ENCODE measurements at places on chromosomes 12 and 14.

DNA sequence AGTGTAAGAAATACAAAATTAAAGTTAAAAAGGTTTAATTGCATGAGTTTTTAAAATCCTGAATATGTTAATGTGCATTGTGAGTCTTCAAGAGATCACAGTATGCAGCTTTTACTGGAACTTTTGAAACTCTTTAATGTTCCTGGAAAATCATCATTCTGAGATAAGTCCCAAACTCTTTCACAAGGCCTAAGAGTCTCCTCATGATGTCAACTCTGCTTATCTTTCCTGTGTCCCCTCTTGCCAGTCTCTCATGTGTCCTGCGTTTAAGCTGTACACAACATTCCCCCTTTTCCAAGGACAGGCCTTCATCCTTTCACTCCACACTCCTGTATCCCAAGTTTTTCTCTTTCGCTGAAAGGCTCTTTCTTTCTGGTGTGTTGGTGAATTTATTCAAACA is 380.1 kb downstream of the SOX5 start:
- no peak for DNase-seq

DNA sequence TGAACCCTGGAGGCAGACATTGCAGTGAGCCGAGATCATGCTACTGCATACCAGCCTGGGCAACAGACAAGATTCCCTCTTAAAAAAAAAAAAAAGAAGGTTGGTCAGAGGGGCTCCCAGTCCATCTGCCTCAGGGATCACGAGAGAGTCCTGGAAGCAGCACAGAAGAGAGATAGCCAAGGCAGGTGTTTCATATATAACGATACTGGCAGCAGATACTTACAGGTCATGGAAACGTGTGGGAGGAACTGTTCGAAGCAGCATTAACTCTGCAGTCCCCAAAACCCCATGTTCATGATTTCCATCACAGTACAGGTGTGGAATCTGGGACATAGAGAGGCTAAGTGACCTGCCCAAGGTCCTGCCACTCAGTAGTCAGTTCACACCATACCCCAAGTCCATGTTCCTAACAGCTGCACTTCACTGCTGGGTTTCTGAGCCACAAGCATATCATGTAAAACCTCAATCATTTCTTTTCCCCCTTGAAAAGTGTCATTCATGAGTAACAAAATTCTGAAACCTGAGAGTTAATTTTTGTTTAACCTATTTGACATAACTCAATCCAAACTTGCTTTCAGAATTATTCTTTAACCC is 16.7 kb downstream of the CDK2AP1 start:
- DNase-seq, result no peak

DNA sequence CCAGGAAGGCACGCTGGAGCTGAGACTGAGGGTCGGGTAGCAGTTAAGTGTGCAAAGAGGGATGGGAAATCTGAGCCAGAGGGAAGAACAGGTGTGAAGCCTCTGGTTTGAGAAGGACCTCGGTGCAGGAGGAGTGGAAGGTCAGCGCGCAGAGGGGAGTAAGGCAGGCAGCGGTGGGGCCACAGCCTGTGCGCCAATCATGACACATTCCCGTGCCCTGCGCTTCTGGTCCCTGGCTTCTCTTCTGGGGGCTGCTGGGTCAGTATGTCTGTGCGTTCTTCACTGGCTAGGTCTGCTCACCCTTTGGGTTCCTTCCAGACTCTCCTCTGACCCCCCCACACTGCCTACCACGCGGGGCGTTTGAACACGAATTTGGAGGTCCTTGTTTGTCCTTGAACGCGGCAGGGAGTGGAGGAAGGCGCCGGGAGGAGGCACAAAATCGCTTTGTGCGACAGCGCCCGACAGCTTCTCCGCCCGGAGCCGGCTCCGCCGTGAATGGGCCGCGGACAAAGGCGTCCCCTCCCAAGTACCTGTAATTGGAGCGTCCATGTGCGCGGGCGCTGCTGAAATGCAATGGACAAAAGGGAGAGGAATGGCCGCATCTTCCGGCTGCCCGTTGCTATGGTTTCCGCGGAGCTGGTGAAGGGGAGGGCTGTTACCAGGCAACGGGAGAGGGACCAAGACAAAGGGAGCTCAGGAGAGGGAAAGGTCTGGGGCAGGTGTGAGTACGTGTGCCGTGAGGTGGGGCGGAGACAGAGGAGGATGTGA is 207.2 kb upstream of the SRRM4 start:
- DNase-seq, result no peak

GRCh38 chr14:53663709-53664108 is 292.9 kb downstream of the BMP4 start:
- no peak for DNase-seq

DNA sequence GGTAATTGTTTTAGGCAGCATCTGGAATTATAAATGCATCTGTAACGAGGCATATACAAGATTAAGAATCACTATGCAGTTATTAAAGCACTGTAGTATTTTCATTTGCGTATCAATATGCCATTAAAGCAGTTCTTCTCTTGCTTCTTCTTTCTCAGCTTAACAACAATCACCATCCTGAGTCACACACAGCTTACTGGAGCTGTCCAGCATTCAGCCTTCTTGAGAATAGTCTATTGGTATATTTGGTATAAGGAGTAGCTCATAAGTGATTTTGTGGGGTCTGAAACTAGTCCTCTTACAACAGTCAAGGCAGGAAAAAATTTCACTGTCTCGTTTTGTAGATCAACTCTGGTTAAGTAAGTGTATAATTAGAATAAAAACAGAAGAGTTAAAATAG is 523.0 kb upstream of the FOXG1 start:
- DNase-seq, result no peak

- DNase-seq, result no peak
These were observed 87.3 kb downstream of the C2CD5 start for GRCh38 chr12:22457085-22457484.

DNA sequence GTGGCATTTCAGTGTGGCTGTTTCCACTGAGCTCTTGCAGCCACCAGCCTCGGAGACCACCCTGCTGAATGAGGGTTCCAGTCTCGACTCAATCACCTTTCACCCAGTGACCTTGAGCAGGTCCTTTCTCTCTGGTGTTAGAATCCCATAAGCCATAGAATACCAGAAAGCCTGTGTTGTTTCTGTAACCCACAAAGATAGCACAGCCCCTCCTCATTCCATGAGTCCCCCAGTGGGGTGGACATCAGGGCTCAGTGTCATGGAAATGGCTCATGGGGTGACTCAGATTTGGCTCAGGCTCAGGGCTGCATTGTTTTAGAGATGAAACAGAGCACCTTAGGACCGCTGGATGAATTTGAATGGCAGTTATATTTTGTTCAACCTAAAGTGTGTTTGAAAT is 171.5 kb downstream of the PTPN11 start:
- no peak for DNase-seq

DNA sequence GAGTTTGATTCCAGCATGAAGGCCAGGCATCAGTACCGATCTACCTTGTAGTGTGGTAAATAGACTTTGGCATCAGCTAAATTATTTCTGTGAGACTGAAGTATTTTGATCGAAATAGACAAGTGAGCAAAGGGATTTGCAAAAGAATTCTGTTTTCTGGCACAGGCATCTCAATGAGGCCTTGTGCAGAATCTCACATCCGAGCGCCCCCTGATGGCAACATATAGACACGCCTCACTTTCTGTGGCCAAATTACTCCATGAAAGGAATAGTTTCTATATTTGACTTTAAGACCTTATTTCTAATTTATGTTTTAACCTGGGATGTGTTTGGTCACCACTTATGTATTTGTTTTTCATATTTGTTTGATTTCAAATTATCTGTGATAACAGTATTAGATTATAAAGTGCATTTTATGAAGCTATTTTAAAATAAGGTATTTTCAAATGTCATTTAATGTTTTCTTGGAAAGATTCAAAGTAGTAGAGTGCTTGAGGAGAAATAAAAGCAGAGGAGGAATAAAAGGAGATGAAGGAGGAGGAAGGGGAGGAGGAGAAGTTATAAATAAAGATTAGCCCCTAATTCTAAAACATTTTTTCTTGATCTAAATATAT is 731.9 kb downstream of the NRXN3 start:
- DNase-seq, result no peak

- no peak for DNase-seq
These were observed 924 bp upstream of the MANSC1 start for GRCh38 chr12:12350868-12351463.

GRCh38 chr14:96363751-96364336 is 518 bp downstream of the GSKIP start:
- DNase-seq, result no peak

DNA sequence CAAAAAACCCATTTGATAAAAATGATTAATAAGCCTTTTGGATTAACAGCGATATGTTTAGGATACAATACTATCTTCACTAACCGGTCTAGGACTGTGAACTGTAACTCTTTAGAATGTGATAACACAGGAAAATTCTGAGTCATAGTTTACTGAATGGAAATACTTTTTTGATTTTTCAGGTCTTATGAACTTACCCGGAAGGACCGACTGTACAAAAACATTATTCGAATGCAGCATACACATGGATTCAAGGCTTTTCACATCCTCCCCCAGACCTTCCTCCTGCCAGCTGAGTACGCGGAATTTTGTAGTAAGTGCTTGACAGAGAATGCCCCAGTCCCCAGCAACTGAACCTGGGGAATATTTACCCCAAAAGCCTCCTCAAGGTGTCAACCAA is 29.0 kb downstream of the TTLL5 start:
- DNase-seq, result no peak

- no peak for DNase-seq
These were observed 80.4 kb downstream of the RASSF9 start for GRCh38 chr12:85755760-85756159.

DNA sequence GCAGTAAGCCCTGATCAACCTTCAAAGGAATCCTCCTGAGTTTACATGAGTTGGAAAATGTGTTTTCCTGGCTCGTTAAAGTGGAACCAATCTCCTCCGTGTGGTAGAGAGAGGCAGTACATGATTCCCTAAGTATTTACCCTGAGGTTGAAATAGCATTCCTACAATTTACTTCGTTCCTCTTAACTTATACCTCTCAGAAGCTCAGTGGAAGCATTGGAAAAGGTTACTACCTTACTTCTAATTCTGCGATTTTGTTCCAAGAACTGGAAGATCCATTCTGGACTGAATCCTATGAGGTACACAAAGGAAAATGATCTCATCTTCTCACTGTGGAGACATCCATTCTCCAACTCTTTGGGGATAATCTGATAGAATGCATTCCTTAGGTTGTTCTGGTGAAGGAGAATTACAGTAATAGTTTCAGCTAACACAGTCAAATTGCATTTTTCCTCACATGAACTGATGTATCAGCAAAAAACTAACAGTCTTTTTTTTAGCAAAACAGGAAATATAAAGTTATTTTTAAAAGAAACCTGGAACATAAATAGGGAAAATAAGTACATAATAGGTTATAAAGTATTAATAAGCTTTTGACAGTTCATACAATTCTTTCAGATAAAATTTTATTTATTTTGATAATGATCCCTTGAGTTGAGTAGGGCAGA is 475.6 kb downstream of the PDZRN4 start:
- no peak for DNase-seq

- no peak for DNase-seq
These were observed at the start of gene PLEKHD1 for GRCh38 chr14:69484444-69485314. TSS of gene PLEKHD1 (plus strand) at chr14:69484728. CDS start at chr14:69484966, 238 bp downstream.

DNA sequence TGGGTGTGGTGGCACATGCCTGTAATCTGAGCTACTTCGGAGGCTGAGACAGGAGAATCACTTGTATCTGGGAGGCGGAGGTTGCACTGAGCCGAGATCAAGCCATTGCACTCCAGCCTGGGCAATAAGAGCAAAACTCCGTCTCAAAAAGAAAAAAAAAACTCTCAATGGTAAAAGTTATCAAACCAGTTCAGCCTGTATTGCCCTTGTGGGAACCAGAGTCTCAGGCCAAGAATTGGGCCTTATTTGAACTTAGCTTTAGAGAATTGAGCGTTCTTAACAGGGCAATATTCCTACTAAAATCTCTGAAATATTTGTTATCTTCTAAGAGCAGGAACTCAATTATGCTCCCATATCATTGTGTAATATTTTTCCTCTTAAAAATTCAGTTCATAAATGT is 7.7 kb upstream of the MDM2 start:
- no peak for DNase-seq

DNA sequence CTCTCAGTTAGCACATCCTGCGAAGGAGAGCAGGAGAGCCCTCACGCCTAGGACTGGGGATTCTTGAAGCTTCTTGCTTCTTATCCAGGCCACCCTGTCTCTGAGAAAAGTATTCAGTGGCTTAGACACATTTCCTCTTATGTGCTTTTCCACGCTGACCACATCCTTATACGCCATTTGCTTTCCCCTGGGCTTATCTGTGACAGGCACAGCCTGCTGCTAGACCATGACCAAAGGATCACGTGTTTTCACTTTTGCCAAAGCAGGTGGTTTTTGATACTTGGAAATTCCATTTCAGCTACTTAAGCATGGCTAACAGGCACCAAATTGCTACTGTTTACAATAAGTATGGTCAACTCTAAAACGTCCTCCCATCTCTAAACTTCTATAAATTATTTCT is 587.4 kb downstream of the AACS start:
- no peak for DNase-seq

DNA sequence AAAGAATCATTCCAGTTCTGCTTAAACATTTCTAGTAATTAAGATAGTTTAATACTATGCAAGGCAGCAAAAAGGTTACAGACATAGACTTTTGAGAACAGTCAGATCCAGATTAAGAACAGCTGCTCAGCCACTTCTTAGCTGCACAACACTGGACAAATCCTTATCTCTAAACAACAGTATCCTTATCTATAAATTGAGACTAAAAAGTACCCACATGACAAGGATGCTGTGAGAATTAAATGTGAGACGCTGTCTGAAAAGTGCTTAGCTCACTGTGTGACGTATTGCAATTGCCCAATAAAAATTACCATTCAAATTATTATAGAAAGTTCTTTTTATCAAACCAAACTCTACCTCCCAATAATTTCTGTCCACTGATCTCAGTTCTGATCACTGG is 35.5 kb downstream of the BORCS5 start:
- DNase-seq, result no peak

- DNase-seq, result no peak
These were observed 2.9 kb upstream of the CMAS start for GRCh38 chr12:22042976-22043669.

GRCh38 chr14:51396222-51396815 is 156.3 kb downstream of the TMX1 start:
- DNase-seq, result no peak

DNA sequence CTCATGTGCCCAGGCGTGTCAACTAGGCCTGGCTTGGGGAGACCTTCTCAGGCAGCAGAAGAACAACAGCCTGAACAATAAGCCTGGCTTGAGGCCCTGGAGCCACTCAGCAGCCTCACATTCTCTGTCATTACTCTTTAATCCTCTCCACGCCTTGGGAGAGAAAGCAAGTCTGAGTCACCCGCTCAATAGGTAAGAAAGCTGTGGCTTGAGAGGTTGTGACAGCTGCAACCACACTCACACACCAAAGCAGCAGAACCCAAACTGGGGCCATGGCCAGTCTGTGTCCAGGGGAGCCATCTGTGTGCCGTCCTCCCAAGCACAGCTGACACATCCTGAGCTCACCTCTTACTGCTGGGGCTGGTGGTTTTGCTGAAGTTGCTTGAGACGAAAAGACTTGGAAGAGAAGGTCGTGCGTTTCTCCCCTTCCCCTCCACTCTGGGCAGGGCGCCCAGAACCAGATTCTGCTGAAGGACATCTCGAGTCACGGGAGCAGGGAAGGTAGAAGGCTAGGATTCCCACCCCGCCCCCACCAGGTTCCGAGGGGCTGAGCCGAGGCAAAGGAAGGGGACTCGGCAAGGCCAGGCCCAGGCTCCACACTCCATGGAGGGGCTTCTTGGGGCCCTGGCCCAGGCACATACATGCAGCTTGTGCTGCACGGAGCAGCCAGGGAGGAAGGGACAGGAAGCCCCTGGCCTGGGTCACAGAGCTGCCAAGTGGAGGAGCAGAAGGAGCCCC is 5.5 kb downstream of the TMEM63C start:
- no peak for DNase-seq

All from thoracic aorta (tissue), 2 donors.